T-helper 22 cell (primary cell): ENCODE measurements at places on chromosomes 12 and 14.

GRCh38 chr14:45679853-45680252 lies 426.9 kb upstream of the MIS18BP1 start:
- no peak for DNase-seq

DNA sequence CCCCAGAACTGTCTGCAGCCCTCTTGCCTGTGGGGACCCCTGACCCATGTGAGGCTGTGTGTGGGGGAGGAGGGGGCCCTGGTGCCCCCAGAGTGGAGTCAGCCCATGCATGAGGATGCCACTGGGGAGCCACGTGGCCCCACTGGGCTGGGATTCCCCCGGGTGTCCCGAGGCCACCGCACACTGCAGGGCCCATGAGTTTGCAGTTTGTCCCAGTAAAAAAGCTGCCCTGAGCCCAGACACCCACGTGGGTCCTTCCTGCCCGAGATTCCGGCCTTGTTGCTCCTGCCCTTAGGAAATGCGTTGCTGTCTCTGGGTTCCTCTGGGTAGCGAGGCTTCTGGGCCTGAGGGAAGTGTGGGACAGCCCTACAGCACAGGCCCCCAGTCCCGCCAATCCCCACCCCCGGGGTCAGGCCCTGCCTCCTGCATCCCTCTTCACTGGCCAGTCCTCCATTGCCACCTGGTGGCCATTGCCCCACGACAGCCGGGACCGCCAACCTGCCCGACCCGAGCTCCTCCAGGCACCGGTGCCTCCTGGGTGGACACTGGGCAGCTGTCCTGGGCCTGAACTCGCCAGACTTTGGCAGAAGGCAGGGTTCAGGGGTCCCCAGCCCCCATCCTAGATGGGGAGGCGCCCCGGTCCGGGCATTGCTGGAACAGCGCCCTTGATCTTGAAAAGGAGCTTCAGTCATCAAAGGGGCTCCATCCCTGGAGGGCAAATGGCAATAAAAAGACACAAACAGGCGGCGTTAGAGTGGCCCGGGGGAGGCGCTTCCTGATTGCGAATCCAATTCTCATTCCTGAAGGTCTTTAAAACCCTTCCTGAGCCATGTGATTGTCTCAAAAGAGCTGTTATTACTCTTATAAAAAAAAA lies 15.6 kb upstream of the C14orf180 start:
- peak; percentile 26 for DNase-seq

DNA sequence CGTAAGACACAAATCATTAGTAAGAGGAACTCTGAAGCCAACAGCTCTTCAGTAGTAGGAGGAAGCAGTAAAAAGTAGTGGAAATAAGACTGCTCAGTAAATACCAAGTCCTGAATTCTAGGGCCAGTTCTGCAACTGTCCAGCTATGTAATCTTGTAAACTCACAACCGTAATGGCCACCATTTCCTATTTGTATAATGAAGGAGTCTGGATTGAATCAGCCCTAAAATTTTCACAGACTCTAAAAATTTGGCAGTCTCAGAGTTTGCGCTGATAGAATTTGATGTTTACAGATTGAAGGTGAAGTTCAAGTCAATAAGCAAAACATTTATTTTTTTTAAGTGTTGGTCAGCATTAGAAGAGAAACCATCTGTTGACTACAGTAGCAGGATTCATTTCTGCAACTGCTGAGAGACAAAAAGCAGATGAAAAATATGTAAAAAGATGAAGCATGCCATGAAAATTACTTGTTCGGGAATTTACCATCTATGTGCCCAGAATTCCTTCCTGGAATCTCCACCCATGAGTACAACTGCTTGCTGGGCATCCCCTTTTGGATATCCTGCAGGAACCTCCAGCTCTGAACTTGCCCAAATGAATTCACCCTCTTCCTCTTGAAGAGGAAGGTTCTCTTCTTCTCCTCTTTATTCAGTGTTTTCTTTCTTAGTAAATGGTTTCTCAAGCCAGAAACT lies 47.5 kb downstream of the GALNT4 start:
- no peak for DNase-seq

DNA sequence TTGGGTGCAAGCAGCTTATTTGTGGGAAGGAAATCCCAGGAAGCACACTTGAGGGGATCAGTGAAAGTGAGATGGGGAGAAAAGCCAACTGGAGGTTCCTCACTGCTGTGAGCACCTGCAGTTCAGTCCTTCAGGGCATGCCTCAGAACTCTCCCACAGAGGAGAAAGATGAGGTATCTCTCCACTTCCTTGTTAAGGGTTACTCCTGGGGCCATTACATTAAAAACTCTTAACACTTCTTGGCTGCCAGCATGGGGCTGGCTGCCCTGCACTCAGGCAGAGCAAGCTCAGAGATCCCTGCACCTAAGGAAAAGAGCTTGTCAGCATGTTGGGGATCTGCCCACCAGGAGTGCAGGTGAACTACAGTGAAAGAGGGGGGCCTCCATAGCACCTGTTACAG lies 28.8 kb downstream of the FERMT2 start:
- DNase-seq: no peak

DNA sequence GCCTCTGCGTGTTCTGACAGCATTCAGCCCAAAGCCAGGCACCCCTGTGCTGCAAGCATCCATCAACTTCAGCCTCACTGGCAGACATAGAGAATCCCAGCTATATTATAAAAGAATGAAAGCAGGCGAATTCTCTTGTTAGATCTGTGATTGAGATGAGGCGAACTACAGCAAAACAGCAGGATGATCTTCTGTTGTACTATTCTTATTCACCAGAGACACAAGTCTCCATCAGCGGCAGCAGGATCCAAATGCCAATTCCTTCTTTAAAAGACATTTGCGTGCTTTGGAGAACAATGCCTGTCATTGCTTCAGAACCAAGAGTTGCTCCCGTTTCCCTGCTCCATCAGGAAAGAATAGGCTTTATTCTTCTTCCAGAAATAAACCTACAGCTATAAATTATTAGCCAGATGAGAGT lies 188.9 kb downstream of the SLC41A2 start:
- no peak for DNase-seq

GRCh38 chr12:30286345-30286926 lies 409.2 kb downstream of the IPO8 start:
- DNase-seq: no peak

DNA sequence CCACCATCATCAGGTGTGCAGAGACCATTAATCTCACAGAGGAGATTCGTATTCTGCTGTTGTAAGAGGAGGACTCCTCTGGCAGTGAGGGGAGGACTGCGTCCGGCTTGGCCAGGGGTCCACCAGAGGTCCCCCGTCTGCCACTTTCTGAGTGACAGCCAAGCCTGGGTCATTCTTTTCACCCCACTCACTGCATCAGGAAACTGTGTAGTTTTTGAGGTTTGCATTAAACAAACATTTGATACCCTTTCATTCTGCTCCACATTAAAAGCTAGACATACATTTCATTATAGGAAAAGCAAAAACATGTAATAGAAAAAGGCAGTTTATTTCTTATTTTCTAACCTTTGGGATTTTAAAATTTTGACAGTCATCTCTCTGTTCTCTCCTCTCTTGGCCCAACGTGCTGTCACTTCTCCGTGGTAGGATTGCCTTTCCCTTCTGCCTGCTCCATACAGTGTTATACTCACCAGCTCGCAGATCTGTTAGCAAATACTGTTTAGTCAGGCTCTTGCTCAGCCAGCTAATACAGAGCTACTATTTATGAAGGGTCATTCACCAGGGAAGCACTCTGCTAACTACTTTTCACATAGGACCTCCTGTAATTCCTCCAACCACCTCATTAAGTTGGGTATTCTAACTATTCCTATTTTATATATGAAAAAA lies 99.3 kb downstream of the PELI2 start:
- no peak for DNase-seq
